ENCODE measurements at places on chromosomes 3 and 15. TPM values are rescaled to one million over a fixed set of nuclear protein-coding genes. Genes with fewer than 3 reads are reported as not detected.

- DNase-seq: no peak
These were observed 9.8 kb upstream of the TNK2 start for GRCh38 chr3:195918176-195918575.

- no peak for DNase-seq
These were observed 8.9 kb downstream of the INSYN1 start for GRCh38 chr15:73744293-73744692.

- no peak for DNase-seq
These were observed 146.8 kb downstream of the TPRA1 start for GRCh38 chr3:127443581-127444375.

Gene GRAMD1C
- 3.0 TPM for polyA plus RNA-seq

Gene SLITRK3
- polyA plus RNA-seq: 0.29 TPM

Gene SH2D7
- 0.14 TPM for polyA plus RNA-seq

DNA sequence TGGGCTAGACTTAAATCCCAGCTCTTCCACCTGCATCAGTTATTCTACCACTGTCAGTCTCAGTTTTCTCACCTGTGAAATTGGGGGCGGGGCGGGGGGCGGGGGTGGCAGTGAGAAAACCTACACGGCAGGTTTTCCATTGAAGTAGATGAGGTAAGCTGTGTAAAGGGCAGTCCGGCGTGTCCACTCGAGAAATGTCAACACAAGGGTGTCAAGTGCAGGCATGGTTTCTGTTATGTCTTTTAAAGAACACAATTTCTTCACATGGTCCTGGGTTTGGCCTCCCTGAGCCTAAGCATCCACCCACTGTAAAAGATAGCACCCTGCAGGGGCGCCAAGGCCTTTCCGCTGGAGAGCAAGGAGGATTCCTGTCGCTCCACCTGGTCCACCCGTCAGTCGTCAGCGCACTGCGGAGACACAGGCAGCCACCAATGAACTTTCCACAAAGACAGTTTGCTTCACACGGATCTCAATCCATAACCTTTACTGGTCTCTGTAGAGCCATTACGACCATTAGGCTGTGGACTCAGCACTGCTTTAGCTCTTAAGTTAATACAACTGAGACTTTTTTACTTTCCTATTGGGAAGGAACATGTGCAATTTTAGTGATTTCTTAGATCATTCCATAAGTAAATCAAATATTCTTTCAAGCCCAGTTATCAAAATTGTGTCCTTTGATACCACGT lies 99.5 kb upstream of the FOXB1 start:
- no peak for DNase-seq

Gene CSNK1G1
- polyA plus RNA-seq: 13.0 TPM

Gene ALCAM
- polyA plus RNA-seq: 12.0 TPM

Data from muscle of back (tissue), 13 donors.